ENCODE measurements at places on chromosomes 3 and 15. TPM values are rescaled to one million over a fixed set of nuclear protein-coding genes. Genes with fewer than 3 reads are reported as not detected.

- DNase-seq = no peak
Observed at GRCh38 chr3:55588146-55588765, 101.2 kb upstream of the WNT5A start.

Gene ZNF860
- 2.7 TPM for total RNA-seq

DNA sequence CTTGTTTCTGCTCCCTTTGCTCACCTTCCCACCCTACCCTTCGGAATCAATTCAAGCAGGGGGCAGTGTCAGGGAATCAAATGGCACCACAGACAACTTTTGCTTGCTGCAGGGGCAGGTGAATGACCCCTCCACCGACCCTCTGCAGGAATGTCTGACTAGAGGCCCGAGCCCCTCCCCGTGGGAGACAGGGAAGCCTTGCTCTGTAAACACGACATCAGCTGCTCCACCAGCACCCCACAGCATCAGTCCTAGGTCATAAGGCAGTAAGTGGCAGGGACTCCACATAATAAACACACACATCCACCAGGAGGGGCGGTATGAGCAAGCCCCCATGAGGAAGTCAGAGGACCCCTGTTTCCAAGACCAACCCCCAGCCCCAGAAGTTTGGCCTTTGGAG, 2.0 kb upstream of the SLC26A6 start:
- no peak for DNase-seq

- no peak for DNase-seq
Observed at GRCh38 chr3:6260551-6261191, 600.2 kb upstream of the GRM7 start.

Measured in spinal cord (tissue), 10 donors.